ENCODE measurements at places on chromosomes 16 and 17.
A peak's percentile ranks its signal among the peaks of the same experiment; 100 is the strongest.

DNA sequence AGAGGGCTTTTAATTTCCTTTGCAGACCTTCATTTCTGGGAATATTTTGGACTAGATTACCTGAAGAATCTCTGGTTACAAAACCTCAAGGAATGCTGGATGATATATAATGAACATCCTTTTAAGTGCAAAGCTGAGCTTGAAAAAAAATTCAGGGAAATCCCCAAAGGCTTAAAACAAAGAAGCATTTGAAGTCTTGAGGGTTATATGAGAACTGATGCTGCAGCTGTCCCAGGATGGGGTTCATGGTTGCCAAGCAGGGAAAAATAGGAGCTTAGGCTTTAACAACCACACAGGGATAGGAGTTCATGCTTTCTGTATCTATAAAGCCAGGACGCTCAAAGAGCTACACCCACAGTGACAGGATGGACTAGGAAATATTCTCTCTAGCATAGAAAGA, 150.4 kb upstream of the IRX5 start:
- no peaks in the 10 kb centered on the region for H3K36me3 ChIP-seq
- DNase-seq, result no peak
- H3K4me1 ChIP-seq, result no peaks in the 10 kb centered on the region
- H3K27ac ChIP-seq, result no peak overlapping the region

DNA sequence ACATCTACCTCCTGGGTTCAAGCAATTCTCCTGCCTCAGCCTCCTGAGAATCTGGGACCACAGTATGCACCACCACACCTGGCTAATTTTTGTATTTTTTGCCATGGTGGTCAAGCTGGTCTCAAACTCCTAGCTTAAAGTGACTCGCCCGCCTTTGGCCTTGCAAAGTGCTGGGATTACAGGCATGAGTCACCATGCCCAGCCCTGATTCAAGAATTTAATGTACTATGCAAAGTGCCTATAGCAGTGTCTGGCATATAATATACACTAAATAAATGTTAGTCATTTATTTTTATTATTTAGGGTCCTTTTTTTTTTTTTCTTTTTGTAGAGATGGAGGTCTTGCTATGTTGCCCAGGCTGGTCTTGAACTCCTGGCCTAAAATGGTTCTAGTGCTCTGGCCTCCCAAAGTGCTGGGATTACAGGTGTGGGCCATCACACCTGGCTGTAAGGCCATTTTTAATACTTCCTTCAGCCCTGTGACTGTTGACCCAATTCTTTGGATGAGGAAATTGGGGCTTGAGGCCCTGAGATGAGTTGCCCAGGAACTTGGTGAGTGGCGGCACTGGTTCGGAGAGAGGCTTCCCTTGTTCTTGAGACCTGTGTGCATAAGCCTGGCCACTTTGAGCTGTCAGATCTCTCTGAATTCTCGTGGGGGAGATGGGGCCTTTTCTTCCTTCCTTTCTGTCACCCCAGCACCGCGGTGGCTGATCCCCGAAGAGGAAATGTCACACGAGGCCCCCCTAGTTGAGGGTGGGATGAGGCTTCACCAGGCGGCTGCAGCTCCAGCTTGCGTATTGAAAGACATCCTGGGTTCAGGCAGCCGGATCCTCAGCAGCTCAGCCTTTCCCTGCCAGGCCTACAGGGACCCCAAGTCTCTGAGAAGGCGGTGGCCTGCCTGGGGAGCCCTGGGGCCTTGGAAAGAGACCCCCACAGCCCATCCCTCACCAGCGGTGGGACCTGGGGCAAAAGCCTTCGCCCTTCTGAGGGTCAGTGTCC, 38.7 kb downstream of the LAT start:
- no peak for DNase-seq
- H3K36me3 ChIP-seq, result no peaks in the 10 kb centered on the region
- H3K27me3 ChIP-seq, result no peaks in the 10 kb centered on the region
- H3K4me1 ChIP-seq, result no peaks in the 10 kb centered on the region

GRCh38 chr16:31696968-31697743, 169.5 kb downstream of the AHSP start:
- H3K4me1 ChIP-seq, result no peaks in the 10 kb centered on the region
- no peak overlapping the region for H3K27ac ChIP-seq
- no peak overlapping the region for H3K4me3 ChIP-seq

DNA sequence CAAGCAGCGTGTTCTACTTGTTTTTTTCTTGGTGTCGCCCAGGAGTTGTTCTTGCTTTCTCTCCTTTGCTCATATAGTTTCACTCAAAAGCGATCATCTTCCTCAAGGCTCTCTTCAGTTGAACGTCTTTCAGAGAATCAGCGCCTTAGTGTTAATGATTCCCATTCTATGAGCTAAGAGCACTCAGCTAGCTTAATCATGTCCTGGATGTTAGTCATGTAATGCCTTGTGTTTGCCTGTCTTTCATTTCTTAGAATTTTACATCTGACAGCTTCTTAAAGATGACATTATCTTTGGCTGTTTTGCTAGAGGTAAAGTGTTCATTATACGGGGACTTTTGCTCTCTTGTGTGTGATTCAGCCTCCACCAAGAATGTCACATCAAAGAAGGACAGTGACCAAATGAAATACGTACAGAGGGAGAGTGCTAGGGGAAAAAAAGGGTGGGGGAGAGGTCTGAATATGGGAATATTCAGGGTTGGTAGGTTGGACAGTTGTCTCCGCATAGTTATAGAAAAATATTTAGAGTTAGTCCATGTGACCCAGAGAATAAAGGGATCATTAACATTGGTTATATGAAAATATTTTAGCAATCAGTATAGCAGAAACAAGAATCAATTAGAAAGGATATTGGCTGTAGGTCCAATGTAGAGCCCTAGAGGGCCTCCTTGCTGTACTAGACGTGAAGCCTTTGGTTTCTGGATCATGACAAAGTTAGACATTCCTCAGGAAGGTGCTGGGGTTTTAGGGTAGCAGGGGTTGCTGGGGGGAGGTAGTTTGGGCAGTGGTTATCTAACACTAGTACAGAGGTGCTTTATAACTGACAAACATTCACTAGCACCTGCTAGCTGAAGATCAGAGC, 31.9 kb upstream of the ANKFN1 start:
- no peak for DNase-seq
- no peak overlapping the region for H3K27ac ChIP-seq
- no peaks in the 10 kb centered on the region for H3K27me3 ChIP-seq
- no peaks in the 10 kb centered on the region for H3K4me1 ChIP-seq
- H3K4me3 ChIP-seq, result no peak overlapping the region

- peaks cover 47% of the 10 kb centered on the region for H3K4me1 ChIP-seq
- DNase-seq, result no peak
- H3K27ac ChIP-seq, result peak overlapping the region; percentile 96
- H3K4me3 ChIP-seq, result peak overlapping the region; percentile 8
- H3K27me3 ChIP-seq, result no peaks in the 10 kb centered on the region
Observed at GRCh38 chr17:58339755-58340404, 11.3 kb upstream of the TSPOAP1 start.

- no peaks in the 10 kb centered on the region for H3K27me3 ChIP-seq
- H3K4me3 ChIP-seq, result no peak overlapping the region
- H3K4me1 ChIP-seq, result no peaks in the 10 kb centered on the region
- no peak for DNase-seq
Observed at GRCh38 chr16:89042711-89043551, 50.7 kb upstream of the ACSF3 start.

DNA sequence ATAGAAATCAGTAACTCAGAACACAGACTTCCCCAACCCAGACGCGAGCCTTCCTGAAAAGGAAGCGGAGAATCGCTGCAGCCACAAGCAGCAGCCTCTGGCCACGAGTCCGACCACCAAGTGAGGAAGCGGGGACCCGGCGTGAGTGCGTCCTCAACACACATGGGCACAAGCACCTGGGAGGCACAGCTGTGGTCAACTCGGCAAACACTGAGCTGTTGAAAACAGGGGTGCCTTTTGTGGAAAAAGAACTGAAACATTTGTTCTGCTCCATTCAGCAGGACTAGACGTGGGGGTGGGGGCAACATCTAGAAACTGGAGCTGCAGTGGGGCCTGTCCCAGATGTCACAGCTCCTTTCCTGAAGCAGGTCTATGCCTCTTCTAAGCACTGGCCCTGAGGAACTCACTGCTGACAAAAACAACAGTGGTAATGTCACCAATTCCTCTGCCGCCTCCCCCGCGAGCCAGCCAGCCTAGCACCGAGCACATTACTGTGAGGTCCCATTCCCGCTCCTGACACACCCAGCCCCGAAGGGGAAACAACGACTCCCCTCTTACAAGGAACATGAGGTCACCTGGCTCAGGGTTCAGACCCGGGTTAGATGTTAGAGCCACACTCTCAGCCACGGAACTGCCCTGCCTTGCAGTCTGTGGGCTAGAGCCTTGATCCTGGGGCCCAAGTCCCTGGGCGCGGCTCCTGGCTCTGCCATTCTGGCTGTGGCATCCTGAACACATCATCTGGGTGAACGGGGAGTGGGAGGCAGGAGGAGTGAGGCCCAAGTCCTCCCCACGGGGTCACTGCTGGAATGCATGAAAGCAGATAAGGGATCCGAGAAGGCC, 29.0 kb downstream of the KDM8 start:
- peaks cover 9% of the 10 kb centered on the region for H3K36me3 ChIP-seq
- H3K27me3 ChIP-seq, result no peaks in the 10 kb centered on the region
- H3K4me3 ChIP-seq, result no peak overlapping the region
- H3K4me1 ChIP-seq, result peaks cover 29% of the 10 kb centered on the region
- peak overlapping the region; percentile 62 for H3K27ac ChIP-seq

GRCh38 chr17:17406225-17406624, 70.6 kb upstream of the MED9 start:
- no peaks in the 10 kb centered on the region for H3K36me3 ChIP-seq
- no peak overlapping the region for H3K4me3 ChIP-seq
- H3K27ac ChIP-seq, result no peak overlapping the region
- no peaks in the 10 kb centered on the region for H3K27me3 ChIP-seq

DNA sequence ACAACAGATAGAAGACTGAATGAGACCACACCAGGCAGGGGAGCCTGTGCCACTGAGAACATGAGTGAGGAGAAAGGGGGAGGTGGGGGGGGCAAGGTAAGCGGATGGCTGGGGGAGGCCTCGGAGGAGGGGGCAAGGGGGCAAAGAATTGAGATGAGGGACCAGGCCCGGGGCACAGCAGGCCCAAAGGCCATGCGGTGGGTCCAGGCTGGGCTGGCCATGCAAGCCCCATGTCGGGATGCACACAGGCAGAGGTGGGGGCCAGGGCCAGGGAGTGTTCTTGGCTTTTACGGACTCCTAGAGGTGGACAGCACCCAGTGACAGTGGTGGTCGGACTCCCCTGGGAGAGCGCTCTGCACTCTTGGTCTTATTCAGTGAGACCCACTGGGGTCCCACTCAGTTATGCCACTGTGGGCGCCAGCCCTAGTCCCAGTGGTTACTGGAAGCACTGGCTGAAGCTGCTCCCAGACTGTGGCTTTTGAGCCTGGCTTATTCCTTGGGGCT, 4.8 kb upstream of the MTHFSD start:
- H3K4me1 ChIP-seq, result peaks cover 8% of the 10 kb centered on the region
- no peaks in the 10 kb centered on the region for H3K36me3 ChIP-seq
- H3K27ac ChIP-seq, result no peak overlapping the region
- no peak overlapping the region for H3K4me3 ChIP-seq

DNA sequence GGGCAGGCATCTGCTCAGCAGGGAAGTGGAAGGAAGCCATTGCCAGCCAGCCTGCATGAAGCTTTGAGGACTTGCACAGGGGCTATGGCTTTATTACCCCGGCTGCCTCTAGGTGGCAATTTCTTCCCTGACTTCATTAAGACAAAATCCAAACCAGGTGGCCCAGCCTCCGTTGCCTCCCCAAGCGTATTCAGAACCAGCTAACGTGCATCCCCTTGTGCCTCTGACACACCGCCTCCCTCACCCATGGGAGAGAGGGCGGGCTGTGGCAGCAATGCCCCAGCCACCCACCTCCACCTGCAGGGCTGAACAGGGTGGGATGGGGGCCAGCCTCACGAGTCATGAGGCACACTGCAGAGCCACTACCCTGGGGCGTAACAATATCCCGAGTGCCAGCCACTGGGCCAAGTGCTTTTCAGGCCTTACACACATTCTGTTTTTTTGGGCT, 6.8 kb downstream of the KIFC3 start:
- peak; percentile 67 for DNase-seq
- no peaks in the 10 kb centered on the region for H3K36me3 ChIP-seq
- no peaks in the 10 kb centered on the region for H3K27me3 ChIP-seq
- H3K4me3 ChIP-seq, result no peak overlapping the region
- no peak overlapping the region for H3K27ac ChIP-seq
- H3K4me1 ChIP-seq, result no peaks in the 10 kb centered on the region

- no peaks in the 10 kb centered on the region for H3K36me3 ChIP-seq
- no peaks in the 10 kb centered on the region for H3K4me1 ChIP-seq
- H3K4me3 ChIP-seq, result no peak overlapping the region
Observed at GRCh38 chr17:70071127-70071526, 3.9 kb upstream of the KCNJ16 start.

DNA sequence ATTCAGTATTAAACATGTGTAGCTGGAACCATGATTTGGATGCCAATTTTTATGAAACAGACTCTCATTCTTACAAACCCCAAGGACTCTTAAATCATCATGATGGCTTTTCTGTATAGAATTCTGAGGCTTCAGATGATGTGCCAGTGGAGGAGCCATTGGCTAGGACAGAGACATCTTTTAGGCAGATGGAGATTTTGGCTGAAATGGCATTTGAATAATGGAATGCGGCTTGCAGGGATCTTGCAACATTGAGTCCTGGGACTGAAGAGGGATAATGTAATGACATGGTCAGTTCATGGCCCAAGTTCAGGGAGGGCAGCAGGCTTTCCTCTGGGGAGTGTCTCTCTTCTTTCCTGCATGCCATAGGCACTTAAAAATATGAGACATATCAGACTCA, 172.4 kb downstream of the ABCA8 start:
- peaks cover 4% of the 10 kb centered on the region for H3K4me1 ChIP-seq
- no peaks in the 10 kb centered on the region for H3K36me3 ChIP-seq
- no peak overlapping the region for H3K4me3 ChIP-seq
- no peak overlapping the region for H3K27ac ChIP-seq
- DNase-seq, result no peak

- no peak for DNase-seq
- H3K27me3 ChIP-seq, result no peaks in the 10 kb centered on the region
- no peaks in the 10 kb centered on the region for H3K4me1 ChIP-seq
- H3K4me3 ChIP-seq, result peak overlapping the region; percentile 37
- H3K27ac ChIP-seq, result no peak overlapping the region
- no peaks in the 10 kb centered on the region for H3K36me3 ChIP-seq
Observed at GRCh38 chr17:32822996-32823395, 53.9 kb downstream of the MYO1D start.

- H3K36me3 ChIP-seq, result no peaks in the 10 kb centered on the region
- H3K4me1 ChIP-seq, result no peaks in the 10 kb centered on the region
- H3K27ac ChIP-seq, result no peak overlapping the region
- no peaks in the 10 kb centered on the region for H3K27me3 ChIP-seq
Observed at GRCh38 chr16:54409982-54410381, 123.4 kb upstream of the IRX3 start.

DNA sequence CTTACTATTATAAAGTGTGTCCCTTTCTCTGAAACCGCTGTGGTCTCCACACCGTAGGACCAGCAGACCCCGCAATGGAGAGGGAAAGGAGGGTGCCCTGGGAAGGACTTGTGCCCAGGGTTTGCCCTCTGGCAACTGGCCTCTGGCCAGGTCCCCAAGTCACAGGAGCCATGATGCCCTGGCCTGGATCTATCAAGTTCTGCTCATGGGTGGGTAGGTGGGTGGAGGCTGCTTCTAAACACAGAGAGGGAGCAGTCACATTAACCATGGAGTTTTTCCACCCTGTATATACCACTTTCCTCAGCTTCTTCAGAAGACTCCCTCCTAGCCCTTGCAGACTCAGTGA, 9.4 kb upstream of the NEUROD2 start:
- H3K27me3 ChIP-seq, result no peaks in the 10 kb centered on the region
- no peak overlapping the region for H3K4me3 ChIP-seq
- H3K27ac ChIP-seq, result no peak overlapping the region
- H3K36me3 ChIP-seq, result no peaks in the 10 kb centered on the region
- no peak for DNase-seq
- H3K4me1 ChIP-seq, result peaks cover 6% of the 10 kb centered on the region

- H3K4me3 ChIP-seq, result no peak overlapping the region
- no peak for DNase-seq
- H3K27ac ChIP-seq, result no peak overlapping the region
- no peaks in the 10 kb centered on the region for H3K4me1 ChIP-seq
- H3K27me3 ChIP-seq, result no peaks in the 10 kb centered on the region
Observed at GRCh38 chr16:49058382-49058781, 223.3 kb downstream of the CBLN1 start.

Measured in Peyer's patch (tissue), 4 donors.